ENCODE measurements at places on chromosomes 7 and 10.

DNA sequence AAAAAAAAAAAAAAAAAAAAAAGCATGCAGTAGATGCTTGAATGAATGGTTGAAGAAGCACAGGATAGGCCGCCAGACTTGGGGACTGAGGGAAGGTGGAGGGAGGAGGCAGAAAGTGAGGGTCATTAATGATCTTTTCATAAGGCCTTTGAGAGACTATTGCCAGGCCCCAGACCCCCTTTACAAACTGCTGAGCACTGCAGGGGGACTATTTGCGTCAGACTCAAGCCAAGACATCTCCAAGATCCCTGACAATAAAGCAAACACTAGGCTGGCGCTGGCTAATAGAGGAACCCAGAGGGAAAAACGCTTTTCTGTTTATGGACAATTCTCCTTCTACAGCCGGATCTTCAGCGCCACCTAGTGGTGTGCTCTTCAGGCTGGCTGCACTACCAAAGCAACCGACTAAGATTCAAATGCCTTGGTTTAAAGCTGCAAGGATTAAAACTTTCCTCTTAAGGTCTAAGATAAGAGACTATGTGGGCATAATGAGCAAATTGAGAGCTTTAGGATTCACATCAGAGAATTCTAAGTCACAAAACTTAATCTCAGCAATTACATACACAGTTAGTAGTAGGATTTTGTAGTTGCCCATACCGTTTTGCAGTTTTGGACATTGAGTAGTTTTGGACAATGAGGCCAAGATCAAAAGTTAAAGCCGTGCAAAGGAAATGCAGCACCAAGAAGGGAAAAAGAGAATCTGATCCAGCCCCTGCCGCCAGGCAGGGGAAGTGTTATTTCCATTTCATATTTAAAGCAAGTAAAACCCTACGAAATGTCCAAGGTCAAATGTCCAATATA lies 17.9 kb upstream of the AGK start:
- DNase-seq = peak; percentile 85

- no peak for DNase-seq
These were observed 8.9 kb downstream of the SEC31B start for GRCh38 chr10:100510533-100511308.

DNA sequence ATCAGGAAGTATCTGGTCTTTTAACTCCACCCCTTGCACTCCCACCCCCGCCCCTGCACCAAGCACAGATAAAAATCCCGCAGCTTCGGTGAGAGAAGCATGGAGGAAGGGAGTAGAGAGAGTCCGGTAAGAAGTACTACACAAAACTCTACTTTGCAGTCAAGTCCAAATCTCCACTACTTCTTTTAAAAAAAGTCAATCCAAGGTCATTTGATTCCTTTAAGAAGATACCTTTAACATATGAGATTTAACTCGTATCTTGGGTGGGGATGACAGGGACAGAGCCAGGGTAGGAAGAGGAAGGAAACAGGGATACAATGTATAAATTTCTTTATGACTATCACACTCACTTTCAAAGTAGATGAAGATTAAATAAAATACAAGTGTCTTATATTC lies 132.1 kb downstream of the NRBF2 start:
- DNase-seq = peak; percentile 60

DNA sequence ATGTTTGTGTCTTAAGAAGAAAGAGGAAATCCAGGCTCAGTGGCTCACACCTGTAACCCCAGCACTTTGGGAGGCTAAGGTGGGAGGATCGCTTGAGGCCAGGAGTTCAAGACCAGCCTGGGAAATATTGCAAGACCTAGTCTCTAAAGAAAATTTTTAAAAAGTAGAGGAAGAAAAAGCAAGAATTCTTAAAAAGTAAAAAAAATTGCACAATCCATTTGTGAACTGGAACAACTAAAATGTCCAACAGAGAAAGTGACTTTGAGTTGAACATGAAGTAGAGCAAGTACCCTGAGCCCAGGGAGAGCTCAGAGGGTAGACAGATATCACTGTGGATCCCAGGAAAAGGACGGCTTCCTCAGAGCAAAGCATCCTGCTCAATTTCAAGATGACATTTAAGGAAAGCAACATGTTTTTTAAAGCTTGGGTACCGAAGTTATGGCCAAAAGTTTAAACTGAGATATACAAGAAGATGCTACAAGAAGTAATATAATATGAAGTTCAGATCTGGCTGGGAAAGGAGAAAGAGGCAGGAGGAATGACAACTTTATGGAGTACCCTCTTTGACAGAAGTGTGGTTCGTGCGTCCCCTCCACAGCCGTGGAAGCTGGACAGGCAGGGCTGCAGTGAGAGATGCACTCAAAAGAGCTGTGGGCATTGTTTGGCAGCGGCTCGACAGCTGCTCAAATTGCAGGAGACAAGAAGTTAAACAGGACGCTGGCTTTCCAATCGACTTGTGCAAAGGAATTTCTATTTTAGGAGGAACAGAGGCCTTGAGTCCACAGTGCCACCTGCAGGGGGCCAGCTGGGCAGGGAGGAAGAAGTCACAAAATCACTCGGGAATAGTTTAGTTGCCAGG lies 201.3 kb downstream of the JCAD start:
- DNase-seq = no peak

- DNase-seq = no peak
These were observed 247.7 kb upstream of the ZMIZ1 start for GRCh38 chr10:78821052-78821451.

DNA sequence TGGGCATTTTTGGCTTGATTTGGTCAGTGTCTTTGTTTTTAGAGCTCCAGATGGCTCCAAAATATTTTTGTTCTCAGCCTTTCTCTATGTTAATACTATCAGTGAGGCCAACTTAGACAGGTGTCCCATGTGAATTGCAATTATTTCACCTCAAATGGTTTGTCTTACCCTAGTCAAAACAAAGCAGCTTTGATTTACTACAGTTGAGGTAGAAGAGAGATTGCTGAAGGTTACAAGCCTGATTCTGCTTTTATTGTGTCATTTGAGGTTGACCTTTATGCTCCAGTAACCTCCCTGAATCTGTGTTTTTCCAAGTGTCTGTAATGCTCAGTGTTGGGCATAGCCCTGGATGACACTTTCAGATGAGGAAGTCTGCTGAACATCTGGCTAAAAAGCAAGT lies 882.9 kb downstream of the NRG3 start:
- DNase-seq = no peak

- DNase-seq = no peak
These were observed 236.9 kb upstream of the CELF2 start for GRCh38 chr10:10780746-10781145.

DNA sequence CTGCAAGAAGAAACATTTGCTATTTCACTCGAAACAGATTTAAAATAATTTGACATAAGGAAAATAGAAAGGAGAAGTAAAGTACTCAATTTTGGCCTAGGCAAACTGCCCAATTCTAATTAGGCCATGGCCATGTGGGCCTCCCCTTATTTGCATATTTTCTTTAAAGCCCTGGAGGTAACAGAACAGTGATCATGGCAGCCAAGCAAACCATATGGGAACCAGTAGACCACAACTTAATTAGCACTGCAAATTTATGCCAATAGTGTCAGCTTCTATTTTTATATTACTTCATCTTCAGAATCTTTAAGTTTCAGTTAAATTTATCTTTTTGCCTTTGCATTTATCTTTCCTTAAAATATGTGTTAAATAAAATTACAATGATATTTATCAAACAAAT lies 63.3 kb upstream of the THSD7A start:
- no peak for DNase-seq

DNA sequence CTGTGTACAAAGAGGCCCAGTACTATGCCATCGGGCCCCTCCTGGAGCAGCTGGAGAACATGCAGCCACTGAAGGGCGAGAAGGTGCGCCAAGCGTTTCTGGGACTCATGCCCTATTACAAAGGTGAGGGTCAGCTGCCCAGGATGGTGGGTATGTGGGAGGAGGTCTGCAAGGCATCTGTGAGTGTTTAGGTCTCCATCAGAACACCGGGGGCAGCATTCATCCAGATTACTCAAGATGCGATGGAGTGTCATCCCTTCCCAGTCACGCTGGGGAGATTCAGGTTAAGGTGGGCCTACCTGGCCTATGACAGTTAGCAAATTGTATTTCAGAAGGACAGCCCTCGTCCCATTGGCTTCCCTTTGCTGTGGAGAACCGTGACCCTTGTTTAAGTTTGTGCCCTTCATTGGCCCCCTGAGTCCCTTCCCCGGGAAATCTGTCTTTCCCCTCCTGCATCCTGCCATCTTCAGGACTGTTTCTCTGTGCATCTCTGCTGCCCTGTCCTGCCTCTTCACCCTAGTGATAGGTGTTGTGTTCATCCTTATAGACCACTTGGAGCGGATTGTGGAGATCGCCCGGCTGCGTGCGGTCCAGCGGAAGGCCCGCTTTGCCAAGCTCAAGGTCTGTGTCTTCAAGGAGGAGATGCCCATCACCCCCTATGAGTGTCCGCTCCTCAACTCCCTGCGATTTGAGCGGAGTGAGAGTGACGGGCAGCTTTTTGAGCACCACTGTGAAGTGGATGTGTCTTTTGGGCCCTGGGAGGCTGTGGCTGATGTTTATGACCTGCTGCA lies 9.8 kb downstream of the KCTD7 start:
- no peak for DNase-seq

- DNase-seq = no peak
These were observed 14.7 kb downstream of the AUTS2 start for GRCh38 chr7:69612981-69613380.

GRCh38 chr10:28633750-28634149 lies 43.6 kb upstream of the BAMBI start:
- DNase-seq = no peak

- peak; percentile 24 for DNase-seq
These were observed 150.2 kb downstream of the REEP3 start for GRCh38 chr10:63671317-63671937.

DNA sequence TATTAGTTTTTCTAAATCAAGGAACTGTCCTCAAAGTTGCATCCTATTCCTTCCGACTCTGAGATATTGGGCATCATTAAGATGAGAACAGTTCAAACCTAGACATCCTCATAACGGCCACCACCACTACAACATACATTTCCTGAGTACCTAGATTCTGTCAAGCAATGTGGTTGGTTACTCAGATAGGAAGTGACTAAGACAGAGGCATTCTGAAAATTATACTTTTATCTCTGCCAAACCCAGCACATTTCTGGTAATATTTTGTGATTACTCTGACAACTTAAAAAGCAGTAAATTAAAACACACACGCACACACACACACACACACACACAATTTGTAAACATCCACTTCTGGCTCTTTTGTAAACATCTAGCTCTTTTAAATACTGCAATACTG lies 291.2 kb upstream of the MEOX2 start:
- DNase-seq = no peak
